Activated T-helper 17 cell treated with anti-CD3 and anti-CD28 coated beads, Interleukin-2, amount 50 U/mL, for 72 hours (primary cell): ENCODE measurements at places on chromosomes 6 and 20. TPM values are rescaled to one million over a fixed set of nuclear protein-coding genes. Genes with fewer than 3 reads are reported as not detected.

DNA sequence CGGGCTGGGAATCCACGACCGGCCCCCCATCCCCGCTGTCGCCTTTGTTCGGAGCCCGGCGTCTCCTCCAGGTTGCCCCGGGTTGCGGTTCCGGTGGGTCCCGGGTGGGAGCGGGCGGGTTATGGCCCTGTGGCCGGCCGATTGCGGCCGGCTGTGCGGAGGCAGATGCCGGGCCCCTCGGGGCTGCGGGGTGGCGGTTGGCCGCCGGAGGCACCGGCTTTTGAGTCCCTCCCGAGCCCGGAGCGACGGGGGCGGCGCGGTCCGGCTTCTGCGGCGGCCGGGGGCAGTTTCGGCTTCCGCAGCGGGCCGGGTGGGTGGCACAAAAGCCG is 431 bp downstream of the LOC128125822 start:
- ATAC-seq, result no peak

- ATAC-seq, result no peak
These were observed 98.8 kb upstream of the DST start for GRCh38 chr6:56741472-56741871.

DNA sequence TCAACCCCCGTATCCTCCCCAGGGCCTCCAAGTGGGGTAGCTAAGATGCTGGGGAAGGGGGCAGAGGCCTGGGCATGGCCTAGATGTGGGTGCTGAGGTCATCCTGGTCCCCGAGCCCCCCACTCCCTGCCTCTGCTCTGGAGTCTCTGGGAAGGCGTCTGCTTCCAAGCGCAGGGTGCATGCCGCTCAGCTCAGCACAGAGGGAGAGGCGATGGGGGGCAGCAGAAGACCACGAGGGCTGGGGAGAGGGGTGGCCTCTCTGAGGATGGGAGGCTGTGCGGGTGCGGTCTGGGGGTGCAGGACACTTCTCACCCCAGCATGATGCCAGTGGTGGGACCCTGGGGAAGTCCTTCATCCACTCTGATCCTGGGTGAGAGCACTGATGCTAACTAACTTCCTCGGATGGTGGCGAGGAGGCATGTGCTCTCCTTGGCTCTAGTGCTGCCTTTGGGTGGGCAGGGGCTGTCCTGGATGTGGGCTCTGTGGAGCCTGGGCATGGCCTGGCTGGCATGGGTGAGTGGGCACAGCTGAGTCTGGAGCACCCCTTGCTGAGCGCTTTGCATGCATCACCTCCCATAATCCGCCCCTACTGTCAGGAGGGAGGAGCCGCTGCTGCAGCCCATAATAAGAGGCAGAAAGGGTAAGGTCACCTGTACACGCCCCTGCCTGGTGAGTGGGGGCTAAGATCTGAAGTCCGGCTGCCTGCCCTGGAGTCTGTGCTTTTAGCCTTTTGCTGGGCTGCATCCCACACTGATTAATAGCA is 34.7 kb downstream of the EFCAB8 start:
- ATAC-seq, result no peak

Gene DOK5
- total RNA-seq, result 0.32 TPM

Gene THBD
- total RNA-seq, result 0.13 TPM

- no peak for ATAC-seq
These were observed 61.6 kb downstream of the ALDH8A1 start for GRCh38 chr6:134888316-134888715.

DNA sequence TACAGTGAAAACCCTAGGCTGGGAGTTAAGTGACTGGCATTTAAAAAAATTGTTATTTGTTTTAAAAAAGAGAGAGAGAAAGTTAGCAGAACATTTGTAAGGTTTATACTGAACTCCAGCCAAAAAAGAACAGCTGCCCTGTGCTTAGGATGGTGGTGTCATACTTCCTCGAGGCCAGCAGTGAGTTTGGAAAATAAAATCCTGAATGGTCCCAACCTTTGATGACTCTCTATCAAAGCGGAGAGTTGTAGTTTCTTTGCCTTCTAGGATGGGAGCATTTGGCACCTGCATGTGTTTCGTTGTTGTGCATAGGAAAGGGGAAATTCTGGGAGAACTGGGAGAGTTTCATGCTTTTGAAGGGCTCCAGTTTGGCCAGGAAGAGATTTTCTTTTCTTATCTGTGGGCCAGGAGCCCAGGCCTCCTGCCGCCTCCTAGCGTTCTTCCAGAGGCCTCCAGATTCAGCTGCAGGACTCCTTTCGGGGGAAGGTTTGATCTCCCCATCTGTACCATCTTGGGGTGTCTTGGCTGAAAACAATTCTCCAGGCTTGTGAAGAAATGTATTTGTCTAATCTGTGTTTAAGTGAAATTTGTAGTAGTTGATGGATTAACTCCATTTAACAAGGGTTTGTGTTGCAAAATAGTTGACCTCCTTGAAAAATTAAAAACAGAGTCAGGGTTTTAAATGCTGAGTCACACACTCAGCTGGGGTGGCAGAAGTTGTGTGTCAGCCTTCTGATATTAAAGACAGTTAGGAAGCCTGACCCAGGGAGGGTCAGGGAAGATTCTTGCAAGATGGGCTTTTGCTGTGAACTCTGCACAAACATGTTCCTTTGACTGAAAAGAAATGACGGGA is 63.4 kb downstream of the TXNDC5 start:
- no peak for ATAC-seq

Gene CALHM4
- total RNA-seq, result not detected

DNA sequence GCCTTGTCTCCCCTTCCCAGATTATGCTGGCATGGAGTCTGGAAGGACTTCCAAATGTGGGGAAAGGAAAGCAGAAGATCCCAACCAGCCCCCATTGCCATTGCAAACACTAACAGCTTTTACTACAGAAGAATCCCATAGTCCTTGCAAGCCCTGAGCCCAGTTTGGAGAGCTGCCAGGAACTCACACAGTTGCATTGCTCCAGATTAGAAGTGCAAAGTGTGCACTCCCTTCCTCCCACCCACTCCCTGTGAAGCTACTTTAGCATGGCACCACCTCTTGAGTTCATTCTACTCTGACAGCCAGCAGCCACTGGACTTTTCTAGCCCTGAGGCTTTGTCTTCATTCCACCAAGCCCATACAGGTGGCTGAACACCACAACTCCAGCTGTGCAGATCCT is 67.6 kb downstream of the SLC22A2 start:
- ATAC-seq, result no peak

Gene CCR6
- total RNA-seq, result 55.7 TPM
